ENCODE measurements at places on chromosomes 7 and 10.

DNA sequence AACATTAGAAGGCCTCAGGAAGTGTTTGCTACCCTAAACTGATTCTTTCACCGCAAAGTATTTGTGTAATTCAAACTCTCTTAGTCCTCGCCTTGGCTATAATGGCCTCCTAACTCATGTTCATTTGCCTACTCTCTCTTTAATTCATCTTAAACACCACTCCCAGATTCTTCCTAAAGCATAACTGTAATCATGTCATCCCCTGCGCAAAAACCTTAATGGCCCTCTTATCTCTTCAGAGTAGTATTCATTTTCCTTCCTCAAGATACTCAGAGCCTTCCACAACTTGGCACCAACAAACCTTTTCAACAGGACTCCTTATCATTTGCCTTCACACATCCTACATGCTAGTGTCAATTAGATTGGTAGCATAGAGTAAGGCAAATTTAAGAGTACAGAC is 42.9 kb downstream of the CSTF2T start:
- DNase-seq, result no peak

GRCh38 chr10:36026656-36027390 is 384.7 kb upstream of the FZD8 start:
- DNase-seq, result no peak

DNA sequence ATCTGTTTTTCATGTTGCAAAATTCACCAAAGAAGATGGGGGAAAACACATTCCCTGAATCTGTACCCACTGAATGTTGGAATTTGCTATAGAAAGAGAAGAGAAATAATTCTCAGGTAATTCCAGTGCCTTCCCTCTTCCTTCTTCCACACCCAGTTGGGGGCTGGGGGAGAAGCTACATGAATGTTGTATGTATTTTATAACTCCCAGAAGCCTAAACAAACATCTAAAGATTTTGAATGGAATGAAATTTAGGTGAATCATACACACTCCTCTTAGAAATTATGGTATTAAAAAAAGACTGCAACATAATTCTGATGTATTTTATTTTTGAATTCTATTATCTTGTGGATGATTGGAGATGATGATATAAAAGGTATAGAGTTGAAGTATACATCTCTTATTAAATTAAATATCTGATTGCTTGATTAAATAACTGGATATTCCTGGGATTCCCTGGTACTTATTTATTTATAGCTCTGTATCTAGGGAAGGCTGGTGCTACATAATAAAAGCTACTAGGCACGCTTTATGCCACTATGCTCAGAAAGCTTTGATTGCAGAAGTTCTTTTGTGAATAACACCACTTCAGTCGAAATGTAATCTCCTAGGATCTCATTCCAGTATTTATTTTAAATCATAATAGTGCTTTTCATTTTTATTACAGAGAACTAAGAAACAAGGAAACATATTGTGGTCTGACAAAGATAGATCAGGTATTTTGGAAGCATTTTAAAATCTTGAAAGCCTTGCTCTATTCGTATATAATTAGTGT is 98.5 kb downstream of the MCU start:
- no peak for DNase-seq

DNA sequence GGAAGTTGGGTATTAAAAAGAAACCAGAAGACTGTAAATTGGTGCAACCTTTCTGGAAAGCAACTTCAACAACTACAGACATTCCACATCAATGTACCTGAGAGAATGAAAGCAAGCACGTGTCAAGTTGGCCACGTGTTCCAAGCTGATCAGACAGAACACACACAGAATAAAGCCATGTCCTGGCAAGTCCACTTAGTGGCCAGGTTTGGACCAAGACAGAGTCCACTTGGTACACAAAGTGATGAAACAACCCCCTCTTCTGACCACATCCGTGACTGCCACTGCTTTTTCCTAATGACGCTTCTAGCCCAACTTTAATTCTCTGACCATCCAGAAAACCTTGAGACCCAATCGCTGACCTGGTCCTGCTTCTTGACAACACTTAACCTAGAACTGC is 109.4 kb downstream of the ABLIM1 start:
- DNase-seq, result no peak

DNA sequence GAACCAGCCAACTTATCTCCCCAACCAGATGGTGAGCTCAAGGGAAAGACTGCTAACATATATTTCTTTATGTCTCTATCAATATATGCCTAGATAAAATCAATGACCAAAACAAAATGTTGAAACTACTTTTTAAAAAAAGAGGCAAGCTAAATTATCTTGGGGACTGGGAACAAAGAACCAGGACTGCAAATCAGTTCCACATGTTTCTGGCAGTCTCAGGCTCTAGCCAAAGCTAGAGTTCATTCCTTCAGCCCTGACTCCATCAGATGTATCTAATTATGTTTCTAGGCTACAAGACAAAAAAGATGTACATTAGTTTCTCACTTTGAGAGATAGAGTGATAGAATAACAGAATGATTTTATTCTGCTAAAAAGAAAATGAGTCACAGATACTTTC is 1290.3 kb upstream of the SORCS1 start:
- no peak for DNase-seq

GRCh38 chr10:3484306-3485056 is 300.5 kb downstream of the KLF6 start:
- DNase-seq, result no peak

GRCh38 chr7:1897076-1897860 is 227.2 kb downstream of the ELFN1 start:
- no peak for DNase-seq

DNA sequence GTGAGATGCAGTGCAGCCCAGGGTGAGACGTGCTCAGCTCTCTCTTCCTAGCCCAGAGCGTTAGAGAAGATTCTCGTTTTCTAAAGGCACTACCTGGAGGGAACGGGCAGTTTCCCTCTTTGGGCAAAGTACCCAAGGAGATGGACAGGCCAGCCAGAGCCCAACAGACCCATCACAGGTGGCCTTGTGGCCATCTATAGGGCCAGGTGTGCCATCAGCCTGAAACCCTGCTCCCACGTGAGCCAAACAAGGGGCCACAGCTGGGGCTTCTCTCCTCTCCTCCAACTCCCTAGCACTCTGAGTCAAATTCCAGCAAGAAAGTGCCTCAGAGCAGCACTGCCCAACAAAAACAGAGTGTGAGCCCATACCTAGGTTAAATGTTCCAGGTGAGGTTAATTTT is 22.3 kb downstream of the CHST15 start:
- DNase-seq, result no peak

DNA sequence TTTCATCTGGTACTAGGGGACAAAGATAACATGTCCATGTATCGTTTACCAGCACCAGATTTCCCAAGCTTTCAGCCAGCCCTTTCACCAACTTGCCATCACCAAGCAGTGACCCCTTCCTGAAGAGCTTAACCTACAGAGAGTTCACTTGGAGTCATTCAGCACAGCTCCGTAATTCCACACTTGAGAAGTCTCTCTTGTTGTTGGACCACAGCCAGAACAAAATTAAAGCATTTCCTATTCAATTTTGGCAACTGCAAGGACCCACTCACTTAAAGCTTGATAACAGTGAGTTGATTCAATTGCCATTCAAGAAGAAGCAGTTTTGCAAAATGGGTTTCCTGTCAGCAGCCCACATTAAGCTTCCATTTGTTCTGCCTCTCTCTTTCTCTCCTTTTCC is 88.5 kb upstream of the LRRTM3 start:
- no peak for DNase-seq

GRCh38 chr7:28748933-28749584 is 209.1 kb downstream of the TRIL start:
- DNase-seq, result no peak

DNA sequence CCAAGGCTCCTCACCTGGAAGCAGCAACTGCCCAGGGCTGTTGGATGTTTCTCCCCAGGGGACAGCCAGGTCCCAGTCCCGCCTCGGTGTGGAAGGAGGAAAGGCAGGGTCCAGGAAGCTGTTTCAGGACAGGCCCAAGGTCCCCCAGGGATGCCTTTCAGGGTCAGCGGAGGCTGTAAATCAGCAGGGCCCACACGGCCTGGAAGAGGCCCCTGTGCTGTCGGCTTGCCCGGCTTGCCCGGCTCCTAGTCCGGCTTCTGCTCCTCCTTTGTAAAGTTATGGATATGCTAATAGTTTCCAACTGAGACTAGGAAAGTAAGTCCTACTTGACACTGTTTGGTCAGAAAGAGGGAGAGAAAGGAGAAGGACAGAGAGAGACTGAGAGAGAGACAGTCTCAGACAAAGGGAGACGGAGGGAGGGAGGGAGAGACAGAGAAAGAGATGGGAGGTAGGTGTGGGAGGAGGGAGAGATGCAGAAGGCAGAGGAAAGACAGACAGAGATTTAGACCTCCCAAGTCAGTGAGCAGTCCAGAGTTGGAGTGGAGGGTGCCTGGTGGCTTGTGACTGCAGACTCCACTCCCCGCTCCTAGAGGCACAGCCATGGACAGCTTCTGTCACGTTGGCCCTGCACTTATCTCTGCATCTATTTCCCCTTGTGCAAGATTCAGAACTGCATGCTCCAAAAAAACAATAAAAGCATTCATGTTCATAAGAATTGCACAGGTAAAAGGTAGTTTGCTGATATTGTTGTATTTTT is 10.5 kb downstream of the IKZF1 start:
- no peak for DNase-seq

DNA sequence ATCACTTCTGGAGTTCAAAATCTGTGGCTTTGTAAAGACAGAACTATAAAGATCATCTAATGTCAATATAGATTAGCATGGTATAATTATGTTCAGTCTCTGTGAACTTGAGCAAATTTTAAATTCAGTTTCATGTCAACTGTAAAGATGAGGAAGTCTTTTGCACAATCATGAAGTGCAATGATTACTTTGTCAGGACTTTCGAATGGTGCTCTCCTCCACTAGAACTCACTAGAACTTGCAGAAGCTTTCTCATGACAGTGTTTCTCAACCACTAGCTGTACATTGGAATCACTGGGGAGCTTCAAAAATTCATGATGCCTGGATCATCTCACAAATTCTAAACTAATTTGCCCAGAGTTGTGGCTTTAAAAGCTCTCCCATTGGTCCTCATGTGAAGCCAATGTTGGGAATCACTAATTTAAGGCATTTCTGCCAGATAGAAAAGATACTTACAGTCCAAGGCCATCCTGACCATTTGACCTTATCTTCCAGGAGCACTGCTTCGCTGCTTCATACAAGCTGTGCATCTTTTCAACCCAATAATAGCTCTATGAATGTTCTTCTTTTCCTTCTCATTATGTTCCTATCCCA is 12.9 kb downstream of the OR2AE1 start:
- no peak for DNase-seq

DNA sequence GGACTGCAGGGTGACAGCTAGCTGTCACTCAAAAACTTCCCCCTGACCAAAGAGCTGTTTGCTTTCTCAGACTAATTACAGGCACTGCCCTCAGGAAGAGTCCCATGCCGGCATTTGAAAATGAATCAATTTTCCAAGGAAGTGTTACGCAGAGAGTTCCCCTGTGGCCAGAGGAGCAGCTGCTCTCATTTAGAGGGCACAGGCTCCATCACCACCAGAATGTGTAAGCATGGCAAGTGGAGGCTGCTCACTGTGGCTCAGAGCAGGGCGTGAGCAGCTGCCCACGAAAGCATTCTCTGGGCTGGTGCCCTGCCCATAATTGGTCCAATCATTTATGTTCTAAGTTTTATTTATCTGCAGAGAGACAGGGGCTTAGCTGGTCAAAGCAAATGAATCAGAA is 202.2 kb downstream of the RAMP3 start:
- no peak for DNase-seq

- DNase-seq, result no peak
Measured at GRCh38 chr10:129719889-129720590, 244.0 kb downstream of the EBF3 start.

DNA sequence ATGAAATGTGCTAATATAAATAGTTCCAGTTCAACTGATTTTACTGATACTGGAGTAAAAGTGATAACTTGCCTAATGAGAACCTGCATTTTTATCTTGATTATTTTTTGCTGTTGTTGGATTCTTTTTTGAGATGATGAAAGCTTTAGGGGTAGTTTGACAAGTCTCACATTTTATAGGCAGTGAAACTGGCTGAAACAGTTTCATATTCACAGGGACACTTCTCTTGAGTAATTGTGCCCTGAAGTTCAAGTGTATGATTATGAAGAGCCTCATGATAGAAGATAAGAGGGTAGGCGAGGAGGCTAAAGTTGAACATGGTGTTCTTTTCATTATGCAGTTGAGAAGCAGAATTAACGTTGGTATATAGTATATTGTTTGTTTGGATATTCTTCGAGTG is 5.1 kb downstream of the AUTS2 start:
- no peak for DNase-seq

- DNase-seq, result no peak
Measured at GRCh38 chr10:119523895-119524719, 18.4 kb downstream of the RGS10 start.

GRCh38 chr10:48205918-48206317 is 68.6 kb downstream of the FRMPD2 start:
- DNase-seq, result no peak
